ENCODE measurements at places on chromosomes 5 and 9. TPM values are rescaled to one million over a fixed set of nuclear protein-coding genes. Genes with fewer than 3 reads are reported as not detected.

- no peak overlapping the region for H3K27ac ChIP-seq
- DNase-seq, result no peak
- H3K36me3 ChIP-seq, result peaks cover 2% of the 10 kb centered on the region
Measured at GRCh38 chr9:76521906-76522305, 62.9 kb downstream of the GCNT1 start.

Gene LRRC19
- total RNA-seq, result not detected

DNA sequence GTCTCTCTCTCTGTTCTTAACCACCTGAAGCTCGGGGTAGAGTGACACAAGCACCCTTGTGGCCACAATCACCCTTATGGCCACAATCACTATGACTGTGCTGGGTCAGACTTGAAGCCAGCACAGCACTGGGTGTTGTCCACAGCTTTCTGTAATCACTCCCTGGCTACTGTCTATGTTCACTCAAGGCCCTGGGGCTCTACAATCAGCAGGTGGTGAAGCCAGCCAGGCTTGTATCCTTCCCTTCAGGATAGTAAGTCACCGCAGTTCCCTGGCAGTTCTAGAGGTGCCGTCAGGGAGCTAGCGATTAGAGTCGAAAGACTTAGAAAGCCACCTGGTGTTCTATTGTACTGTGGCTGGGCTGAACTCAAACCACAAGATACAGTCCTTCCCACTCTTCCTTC, 44.2 kb downstream of the GDA start:
- no peaks in the 10 kb centered on the region for H3K36me3 ChIP-seq
- no peaks in the 10 kb centered on the region for H3K4me1 ChIP-seq
- H3K4me3 ChIP-seq, result no peak overlapping the region

Gene PCDHA11
- total RNA-seq, result not detected

DNA sequence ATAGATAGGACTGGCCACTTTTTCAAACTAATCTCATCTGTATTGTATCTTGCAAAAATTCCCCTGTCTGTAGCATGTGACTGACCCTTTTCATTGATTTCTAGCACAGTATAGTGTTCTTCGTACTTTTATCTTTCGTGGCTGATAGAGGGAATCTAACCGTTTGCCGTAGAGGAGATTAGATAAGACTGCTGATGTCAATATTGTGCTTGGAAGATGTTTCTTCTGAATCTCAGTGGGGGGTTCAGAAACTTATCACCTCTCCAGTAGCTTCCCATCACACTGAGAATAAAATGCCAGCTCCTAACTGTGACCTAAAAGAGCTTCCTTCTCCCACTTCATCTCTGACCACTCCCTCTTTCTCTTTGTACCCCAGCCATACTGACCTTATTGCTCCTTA, 25.4 kb upstream of the ALDOB start:
- no peaks in the 10 kb centered on the region for H3K36me3 ChIP-seq
- H3K27me3 ChIP-seq, result peaks cover 29% of the 10 kb centered on the region
- H3K27ac ChIP-seq, result no peak overlapping the region
- no peak overlapping the region for H3K4me3 ChIP-seq
- DNase-seq, result no peak

Gene MPDZ
- total RNA-seq, result not detected

DNA sequence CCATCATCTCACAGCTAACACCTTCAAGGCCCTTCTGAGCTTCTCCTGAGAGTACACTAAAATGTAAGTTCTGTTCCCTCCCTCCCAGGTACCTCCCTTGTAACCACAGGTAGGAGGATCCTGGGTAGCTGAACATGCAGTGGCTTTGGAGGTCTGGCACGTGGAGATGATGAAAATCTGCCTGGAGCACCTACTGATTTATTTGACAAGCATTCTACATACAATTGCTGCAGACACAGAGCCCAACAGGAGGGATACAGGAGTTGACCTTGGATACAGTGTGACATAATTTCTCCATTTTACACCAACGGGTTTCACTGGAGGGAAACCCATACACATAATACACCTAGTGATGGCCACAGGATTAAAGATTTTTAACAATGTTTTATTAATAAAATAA, 478.7 kb downstream of the SEMA5A start:
- H3K4me3 ChIP-seq, result no peak overlapping the region
- H3K27me3 ChIP-seq, result no peaks in the 10 kb centered on the region
- DNase-seq, result no peak
- H3K4me1 ChIP-seq, result no peaks in the 10 kb centered on the region
- H3K27ac ChIP-seq, result no peak overlapping the region
- H3K36me3 ChIP-seq, result no peaks in the 10 kb centered on the region

DNA sequence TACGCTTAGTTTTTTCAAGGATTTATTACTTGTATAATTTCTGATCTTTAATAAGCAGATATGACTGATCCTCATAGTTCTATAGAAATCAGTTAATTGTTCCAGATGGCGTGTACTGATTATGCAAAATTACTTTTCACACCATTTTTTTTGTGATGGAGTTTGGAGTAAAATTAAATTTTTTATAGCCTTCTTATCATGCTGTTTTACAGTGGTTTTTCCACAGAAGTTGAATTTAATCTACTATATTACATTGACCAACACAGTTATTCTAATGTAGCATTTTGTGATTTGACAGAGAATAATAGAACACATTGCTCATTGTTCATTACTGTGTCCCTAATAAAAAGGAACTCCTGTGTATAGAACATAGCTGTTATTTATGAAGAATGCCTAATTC, 111.1 kb downstream of the MVB12B start:
- no peak for DNase-seq
- no peak overlapping the region for H3K27ac ChIP-seq
- peaks cover 25% of the 10 kb centered on the region for H3K4me1 ChIP-seq
- peaks cover 21% of the 10 kb centered on the region for H3K36me3 ChIP-seq

DNA sequence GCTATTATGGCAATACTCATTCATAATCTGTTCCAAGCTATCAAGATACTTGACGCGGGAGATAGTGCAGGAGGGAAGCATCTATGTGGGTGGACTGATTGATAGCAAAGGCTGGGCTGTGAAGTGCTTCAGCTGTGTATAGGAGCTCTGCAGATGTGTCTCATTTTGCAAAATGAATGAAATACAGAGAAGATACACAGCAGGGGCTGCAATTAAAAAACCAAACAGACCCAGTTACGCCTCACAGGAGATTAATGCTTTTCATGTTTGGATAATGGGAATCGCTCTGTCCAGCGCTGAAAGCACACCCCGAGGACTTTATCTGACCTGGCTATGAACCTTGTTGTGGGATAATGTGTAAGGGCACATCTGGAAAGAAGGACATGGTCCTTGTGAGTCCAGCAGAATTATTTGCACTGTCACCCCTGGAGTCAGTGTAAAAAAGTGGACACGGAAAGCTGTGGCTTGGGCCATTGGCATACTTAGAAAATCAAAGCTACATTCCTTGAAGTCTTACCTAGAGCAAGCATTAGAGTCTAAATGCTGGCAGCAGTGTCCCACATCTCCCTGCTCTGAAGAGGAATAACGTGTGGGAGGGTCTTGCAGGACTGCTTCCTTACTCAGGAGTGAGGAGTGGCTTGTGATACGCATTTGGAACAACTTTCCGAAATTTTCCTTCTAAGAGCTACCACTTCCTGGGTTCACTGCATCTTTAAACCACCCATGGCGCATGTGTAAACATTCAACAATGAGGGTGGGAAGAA, 2.6 kb downstream of the SH3RF2 start:
- H3K4me3 ChIP-seq, result no peak overlapping the region
- no peak for DNase-seq
- H3K27ac ChIP-seq, result no peak overlapping the region
- peaks cover 38% of the 10 kb centered on the region for H3K4me1 ChIP-seq

GRCh38 chr5:60549841-60550240, 150.1 kb downstream of the DEPDC1B start:
- no peak overlapping the region for H3K27ac ChIP-seq
- no peak overlapping the region for H3K4me3 ChIP-seq

Gene DOCK8
- total RNA-seq, result 374 TPM

DNA sequence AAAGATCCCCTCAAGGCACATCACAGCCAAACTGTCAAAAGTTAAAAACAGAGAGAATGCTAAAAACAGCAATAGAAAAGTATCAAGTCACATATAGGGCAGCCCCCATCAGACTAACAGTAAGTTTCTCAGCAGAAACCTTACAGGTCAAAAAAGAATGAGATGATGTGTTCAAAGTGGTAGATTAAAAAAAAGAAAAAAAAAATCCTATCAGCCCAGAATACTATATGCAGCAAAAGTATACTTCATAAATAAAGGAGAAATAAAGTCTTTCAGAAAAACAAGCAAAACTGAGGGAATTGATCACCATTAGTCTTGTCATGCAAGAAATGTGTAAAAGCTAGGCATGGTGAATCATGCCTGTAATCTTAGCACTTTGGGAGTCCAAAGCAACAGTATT, 99.9 kb upstream of the RAD23B start:
- no peaks in the 10 kb centered on the region for H3K4me1 ChIP-seq
- no peaks in the 10 kb centered on the region for H3K36me3 ChIP-seq
- H3K27ac ChIP-seq, result no peak overlapping the region
- DNase-seq, result no peak

GRCh38 chr9:112380102-112380824, at the start of gene HSDL2:
HSDL2 (plus strand) TSS chr9:112380108; CDS start chr9:112380164, 56 bp downstream.
- peaks cover 13% of the 10 kb centered on the region for H3K36me3 ChIP-seq
- H3K4me1 ChIP-seq, result peaks cover 53% of the 10 kb centered on the region
- peak; percentile 61 for DNase-seq
- peak within 1 kb of the TSS; percentile 99 for H3K27ac ChIP-seq
- H3K27me3 ChIP-seq, result no peaks in the 10 kb centered on the region

DNA sequence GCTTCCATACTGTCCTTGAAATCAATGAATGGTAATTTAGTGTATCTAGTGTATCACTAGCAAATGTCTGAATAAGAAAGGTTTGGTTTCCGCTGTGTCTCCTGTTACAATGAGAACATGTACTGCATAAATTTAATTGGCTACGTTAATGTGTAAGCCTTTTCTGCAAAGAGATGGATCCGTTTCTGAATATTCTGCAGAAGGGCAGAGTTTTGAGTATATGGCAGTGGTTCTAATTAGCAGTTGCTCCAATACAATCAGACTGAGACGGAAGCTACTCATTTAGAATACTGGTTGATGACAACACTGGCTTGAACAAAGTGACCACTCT, 555 bp upstream of the PCDHGC4 start:
- no peaks in the 10 kb centered on the region for H3K4me1 ChIP-seq
- no peak for DNase-seq
- H3K27me3 ChIP-seq, result peaks cover 79% of the 10 kb centered on the region

GRCh38 chr9:109574061-109574882, 76.2 kb upstream of the PTPN3 start:
- H3K27me3 ChIP-seq, result peaks cover 2% of the 10 kb centered on the region
- DNase-seq, result no peak
- no peak overlapping the region for H3K27ac ChIP-seq

DNA sequence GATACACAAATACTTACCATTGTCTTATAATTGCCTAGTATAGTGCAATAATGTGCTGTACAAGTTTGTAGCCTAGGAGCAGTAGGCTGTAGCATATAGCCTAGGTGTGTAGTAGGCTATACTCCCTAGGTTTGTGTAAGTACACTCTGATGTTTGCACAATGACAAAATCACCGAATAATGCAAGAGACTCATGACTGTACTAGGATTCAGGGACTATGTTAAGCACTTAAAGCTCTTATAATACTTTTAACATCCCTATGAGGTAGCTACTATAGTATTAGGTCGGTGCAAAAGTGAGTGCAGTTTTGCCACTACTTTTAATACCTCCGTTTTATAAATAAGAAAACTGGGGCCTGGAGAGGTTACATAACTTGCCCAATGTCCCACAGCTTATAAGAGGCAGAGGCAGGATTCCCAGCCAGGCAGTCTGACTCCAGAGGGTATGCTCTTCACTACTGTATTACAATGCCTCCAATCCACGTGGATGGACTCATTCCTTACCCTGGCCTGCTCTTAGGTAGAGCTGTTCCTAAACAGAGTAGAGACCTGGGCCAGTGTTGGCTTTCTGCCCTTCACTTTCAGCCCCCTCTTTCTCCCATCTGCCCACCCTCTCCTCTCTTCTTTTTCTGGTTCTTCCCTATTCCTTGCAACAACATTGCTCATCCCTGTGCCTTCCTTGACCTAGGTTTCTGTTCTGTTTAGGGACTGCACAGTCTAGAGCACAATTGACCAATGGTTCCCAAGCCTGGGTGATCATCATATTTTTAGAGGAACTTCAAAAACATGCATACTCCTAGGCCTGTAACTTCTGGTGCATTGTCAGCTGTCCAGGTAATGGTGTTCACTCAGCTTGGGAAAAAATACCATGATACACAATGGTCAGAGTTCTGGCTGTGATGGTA, 114.0 kb downstream of the CARTPT start:
- H3K27me3 ChIP-seq, result peaks cover 2% of the 10 kb centered on the region
- H3K27ac ChIP-seq, result no peak overlapping the region
- H3K36me3 ChIP-seq, result no peaks in the 10 kb centered on the region
- DNase-seq, result no peak

Gene TAS2R1
- total RNA-seq, result not detected

Gene CNOT6
- 39.7 TPM for total RNA-seq

DNA sequence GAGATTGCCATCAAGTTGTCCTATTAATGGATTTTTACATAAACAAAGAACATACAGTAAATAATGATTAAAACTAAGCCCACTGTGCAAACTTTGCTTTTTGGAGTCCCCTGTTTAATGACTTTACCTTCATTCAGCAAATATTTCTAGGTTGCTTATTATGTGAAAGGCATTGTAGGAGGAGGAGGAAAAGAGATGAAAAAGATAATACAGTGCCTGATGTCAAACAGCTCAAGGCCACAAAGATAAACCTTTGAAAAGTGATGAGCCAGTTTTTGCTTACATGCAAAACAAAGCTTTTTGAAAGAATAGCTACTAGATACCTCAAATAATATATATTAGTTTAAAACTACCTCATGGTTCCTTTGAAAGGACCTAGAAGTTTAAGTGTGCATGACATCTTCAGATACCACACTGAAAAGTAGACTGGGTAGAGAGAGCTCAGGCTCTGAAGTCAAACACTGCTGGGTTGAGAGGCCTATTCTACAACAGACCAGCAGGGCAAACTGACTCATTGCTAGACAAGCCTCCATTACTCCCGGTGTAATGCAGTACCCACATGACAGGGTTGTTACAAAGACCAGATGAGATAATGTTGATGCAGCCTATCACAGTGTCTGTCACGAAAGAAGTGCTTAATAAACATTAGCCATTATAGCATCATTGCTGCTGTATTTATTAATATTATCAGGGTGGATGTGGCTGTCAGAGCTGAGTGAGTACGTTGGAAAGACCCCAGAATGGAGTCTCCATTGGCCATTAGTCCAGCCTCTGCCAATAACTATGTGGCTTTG, 11.8 kb downstream of the DEPDC1B start:
- H3K4me3 ChIP-seq, result no peak overlapping the region
- H3K4me1 ChIP-seq, result no peaks in the 10 kb centered on the region
- no peak for DNase-seq
- H3K27ac ChIP-seq, result no peak overlapping the region
